ENCODE measurements at places on chromosomes 6 and 20.

GRCh38 chr6:148307405-148307804, 35.2 kb upstream of the SASH1 start:
- no peak for DNase-seq

GRCh38 chr6:149855040-149855654, 9.0 kb downstream of the LRP11 start:
- DNase-seq, result no peak

DNA sequence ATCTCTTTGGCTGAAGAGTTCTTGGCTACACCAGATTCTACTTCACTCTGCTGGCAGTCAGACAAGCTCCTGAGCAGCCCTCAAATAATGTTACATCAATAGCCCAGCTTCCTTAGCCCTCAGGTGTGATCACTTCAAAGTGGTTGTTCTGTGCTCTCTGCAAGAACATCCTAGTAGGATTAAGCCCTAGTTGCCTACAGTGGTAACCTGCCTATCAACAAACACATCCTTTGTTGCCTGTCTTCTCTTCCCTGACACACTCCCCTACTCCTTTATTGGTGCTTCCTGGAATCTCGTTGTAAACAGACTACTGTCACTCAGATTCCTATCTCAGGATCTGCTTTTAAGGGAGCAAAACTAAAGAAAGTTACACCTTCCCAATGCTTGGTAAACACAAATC, 45.1 kb upstream of the TASP1 start:
- DNase-seq, result no peak

DNA sequence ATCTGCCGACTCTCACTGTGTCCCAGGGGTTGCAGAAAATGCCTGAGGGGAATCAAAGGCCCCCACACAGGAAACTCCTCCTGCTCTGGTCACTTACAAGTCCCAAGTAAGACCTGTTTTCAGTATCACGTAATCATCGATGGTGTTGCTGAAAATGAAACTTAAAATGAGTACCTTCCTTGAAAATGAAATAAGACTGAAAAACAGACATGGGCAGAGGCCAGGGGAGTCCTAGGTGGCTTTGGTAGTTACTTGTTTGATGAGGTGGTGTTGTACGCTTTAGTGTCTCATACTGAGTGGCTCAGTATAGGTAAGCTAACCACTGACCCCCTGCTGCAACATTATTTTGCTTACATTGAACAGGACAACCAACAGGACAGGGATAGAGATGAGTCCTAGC, 43.0 kb upstream of the SYNCRIP start:
- DNase-seq, result no peak

- no peak for DNase-seq
Observed at GRCh38 chr6:44530209-44530909, 142.9 kb downstream of the CDC5L start.

- no peak for DNase-seq
Observed at GRCh38 chr6:132650429-132650828, 8.6 kb downstream of the TAAR1 start.
